Heart left ventricle (tissue), 16 donors: ENCODE measurements at places on chromosomes 11 and 22.

DNA sequence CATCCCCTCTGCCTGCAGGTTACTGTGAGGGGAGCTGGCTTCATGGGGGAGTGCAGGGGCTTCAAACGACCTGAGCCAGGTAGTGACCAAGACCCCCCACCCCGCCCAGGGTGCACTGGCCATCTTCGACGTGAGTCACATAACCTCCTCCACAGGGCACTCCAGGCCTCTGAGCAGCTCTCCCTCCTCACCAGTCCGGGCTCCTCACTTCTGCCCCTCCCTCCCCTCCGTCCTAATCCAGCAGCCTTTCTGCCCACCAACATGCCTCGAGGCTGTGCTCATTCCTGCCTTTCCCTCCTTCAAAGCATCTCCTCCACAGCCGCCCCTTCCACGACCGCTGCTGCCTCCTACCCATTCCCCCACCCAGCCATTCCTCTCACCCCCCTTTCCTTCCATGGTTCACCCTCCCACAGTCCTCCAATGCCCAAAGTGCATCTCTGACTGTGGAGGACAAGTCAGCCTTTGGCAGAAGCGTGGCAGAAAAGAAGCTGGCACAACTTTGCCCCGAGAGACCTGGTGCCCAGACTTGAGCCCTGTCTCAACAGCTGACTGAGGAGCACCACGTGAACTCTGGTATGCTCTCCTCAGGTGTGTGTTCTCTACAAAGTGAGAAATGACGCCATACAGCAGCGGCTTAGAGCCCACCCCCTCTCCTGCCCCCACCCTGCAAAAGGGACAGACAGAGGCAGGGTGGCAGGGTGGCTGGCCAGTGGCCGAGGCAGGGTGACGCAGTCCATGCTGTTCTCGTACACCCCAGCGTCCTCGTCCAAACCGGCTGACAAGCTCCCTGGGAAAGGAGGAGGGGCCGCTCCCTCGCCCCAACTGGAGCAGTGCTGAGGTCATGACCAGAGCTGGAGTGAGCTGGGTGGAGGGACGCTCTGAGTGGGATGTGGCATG is 30.4 kb downstream of the OPCML start:
- no peak for DNase-seq

- DNase-seq, result peak; percentile 58
These were observed 82.3 kb upstream of the EED start for GRCh38 chr11:86162239-86162638.

DNA sequence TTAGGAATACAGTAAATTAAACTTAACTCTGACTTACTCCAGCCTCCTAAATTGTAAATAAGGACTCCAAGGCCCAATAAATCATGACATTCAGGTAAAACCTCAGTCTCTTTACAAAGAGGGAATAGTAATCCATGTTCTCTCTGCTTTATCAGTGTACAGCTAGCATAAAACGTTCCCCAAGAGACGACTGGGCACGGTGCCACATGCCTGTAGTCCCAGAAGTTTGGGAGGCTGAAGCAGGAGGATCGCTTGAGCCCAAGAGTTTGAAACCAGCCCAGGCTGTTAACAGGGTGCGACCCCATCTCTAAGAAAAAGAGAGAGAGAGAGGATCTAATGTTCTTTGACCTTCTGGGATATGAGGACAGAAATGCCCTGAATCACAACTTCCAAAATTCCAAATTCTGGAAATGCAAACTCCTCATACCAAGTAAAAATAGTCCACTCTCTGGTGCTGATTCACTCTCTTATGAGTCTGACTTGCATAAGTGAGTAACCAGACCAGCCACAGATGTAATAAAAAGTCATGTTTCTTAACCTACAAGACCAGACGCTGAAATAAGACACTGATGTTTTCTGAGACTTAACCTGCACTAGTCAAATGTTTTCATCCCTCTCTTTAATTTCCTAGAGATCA is 25.5 kb downstream of the NNMT start:
- no peak for DNase-seq

- DNase-seq, result no peak
These were observed 76.7 kb downstream of the BMAL1 start for GRCh38 chr11:13354335-13354734.

- DNase-seq, result no peak
These were observed 84.8 kb downstream of the ST3GAL4 start for GRCh38 chr11:126440276-126440675.

DNA sequence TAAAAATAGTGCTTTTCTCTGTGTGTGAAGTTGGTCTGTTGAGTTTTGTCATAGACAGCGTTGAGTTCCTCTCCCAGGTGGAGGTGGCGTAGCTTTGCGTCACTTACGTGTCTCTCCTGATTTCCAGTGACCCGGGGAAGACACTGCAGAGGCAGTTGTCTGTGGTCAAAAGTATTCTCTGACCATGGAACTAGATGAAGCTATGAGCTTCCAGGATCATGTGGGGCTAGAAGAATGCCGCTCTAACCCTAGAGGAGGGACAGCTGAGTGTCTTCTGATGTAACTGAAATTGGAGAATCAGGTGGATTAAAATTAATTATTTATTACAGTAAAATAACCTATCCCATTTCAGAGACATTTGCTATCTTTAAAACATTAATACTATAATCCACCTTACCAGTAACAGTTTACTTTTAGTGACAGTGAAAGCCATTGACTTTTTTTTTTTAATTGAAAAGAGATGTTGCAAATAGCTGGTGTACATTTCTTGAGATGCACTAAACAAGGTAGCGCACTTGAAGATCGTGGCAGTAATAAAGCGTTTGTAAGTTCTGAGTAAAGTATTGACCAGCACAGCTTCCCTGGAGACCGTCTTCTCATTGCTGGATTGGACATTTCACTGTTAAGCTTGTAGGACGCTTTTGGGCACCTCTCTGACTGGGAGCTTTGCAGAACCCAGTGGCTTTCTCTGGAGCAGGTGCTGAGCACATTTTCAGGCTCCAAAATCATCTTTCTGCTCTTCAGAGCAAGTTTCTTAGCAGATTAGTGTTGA is 9.7 kb downstream of the CAT start:
- DNase-seq, result no peak

DNA sequence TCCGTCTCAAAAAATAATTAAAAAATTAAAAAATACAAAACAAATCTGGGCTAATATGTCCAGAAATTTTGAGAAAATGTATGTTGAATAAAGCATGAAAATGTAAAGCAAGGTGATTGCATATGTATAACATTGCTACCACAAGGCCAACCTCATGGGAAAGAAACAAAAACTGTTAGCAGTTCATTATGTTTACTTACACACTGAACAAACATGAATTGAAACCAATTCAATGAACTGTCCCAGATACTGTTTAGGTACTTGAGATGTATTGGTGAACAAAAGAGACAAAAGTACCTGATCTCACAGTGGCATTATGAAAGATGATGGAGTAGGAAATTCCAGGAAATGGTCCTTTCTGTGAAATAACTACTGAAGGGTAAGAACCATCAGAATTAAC is 43.8 kb upstream of the IGLL5 start:
- DNase-seq, result no peak

DNA sequence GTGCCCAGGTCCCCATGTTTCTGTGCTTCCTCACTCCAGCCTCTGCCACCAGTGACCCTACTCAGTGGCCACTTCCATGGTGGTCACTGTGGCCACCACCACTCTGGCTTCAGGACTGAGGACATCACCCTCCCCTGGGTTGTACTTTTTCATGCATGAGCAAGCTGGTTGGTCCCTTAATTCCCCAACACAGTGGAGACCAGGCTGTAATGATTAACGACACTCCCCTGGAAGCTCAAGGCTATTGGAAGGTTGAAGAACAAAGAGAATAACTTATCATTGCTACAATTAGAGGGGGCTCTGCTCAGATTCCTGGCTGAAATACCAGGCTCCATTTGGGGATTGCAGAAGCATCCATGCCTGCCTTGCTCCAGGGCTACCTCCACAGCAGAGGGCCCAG is 10.5 kb downstream of the PLAAT4 start:
- DNase-seq, result no peak

DNA sequence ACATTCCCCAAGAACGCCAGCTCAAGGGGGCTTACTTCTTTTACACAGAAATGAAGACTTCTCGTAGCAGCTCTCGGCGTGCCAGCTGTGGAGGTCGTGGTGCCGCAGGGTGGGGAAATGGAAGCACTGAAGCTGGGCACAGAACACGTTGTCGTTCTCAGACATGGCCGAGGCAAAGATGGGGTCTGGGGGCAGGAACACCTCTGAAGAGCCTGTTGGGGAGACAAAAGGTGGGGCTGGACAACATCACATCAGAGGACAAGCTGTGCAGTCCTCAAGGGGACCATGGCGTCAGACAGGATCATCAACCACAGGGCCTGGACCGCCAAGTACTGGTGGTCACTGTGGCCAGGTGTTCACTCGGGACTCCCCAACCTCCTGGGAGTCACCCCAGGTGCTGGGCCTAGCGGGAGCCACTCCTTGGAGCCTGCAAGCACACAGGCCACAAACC is 65.2 kb downstream of the DGCR2 start:
- no peak for DNase-seq
